ENCODE measurements at places on chromosomes 6 and 20. TPM values are rescaled to one million over a fixed set of nuclear protein-coding genes. Genes with fewer than 3 reads are reported as not detected.

POU3F2 gene
- not detected for polyA plus RNA-seq

DNA sequence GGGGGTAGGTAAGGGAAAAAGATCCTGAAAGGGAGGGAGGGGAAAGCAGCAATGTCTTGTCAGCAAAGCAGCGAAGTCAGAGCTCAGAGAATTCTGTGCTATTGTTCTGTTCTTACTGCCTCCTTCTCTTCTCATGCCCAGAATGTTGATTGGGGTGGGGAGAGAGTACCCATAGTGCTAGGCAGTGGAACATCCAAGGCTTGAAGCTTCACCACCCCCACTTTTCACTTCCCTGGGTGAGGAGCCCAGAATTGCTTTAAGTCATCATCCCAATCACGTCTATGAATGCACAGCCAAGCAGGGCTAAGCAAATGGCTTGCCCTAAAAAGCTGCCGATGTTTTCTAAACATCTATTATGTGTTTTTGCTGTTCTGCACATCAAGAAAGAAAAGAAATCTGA is 16.5 kb downstream of the REPS1 start:
- no peak for DNase-seq

GRCh38 chr20:40738976-40739375 is 49.9 kb upstream of the MAFB start:
- DNase-seq: no peak

PSORS1C1 gene
- polyA plus RNA-seq: 3.3 TPM

GRCh38 chr6:136371959-136372358 is 82.3 kb upstream of the BCLAF1 start:
- DNase-seq: no peak

GRCh38 chr20:21235484-21236445 is 67.4 kb upstream of the XRN2 start:
- DNase-seq: peak; percentile 43

GRCh38 chr20:59071216-59071615 is 28.6 kb upstream of the PRELID3B start:
- no peak for DNase-seq

DNA sequence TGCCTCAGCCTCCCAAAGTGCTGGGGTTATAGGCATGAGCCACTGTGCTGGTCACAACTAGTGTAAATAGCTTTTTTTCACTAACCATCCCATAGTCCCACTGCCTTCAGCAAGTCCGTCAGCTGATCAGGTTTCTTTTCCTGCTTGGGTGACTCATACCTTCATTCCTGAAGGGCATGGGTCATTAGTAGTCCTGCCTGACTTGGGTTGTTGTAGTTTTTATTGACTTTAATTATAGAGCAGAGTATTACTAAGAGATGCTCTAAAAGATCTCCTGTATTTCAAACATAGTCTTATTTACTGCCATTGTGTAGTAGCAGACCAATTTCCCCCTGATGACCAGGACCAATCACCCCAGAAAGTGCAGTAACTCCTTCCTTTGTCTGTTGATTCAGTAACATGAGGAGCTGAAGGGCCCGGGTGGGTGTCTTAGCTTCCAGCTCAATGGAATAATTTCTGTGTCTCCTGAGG is 25.8 kb downstream of the HLA-C start:
- peak; percentile 95 for DNase-seq

DNA sequence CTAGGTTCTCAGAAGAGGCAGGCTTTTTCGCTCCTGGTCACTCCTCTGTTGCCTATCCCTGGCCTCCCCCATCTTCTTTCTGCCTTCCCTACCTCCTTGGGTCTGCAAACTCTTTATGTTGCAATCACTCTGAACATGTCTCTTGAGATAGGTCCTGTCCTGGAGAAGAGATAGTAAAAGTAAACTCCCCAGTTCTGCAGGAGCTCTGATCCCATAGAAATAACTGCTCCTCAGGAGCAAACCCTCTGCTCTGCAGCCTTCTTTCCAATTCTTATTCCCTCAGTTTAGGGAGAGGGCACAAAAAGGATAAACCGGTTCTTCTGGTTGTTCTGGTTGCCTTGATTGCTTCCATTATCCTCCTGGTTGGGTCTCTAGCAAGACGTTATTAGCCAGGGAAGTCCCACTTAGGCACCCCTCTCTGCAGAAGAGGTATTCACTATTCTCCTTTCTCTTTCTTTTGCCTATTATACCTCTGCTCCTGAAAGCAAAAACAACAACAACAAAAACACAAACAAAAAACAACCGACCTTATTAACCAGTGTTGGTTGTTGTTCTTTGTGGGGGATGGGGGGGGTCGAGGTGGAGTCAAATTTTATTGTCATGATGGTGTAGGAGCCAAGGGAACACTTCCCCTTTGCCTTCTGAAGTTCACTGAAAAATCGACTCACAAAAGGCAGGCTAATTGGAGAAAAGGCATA is 973 bp downstream of the TRIM38 start:
- DNase-seq: peak; percentile 64

GRCh38 chr6:148074291-148074690 is 268.3 kb upstream of the SASH1 start:
- no peak for DNase-seq

- DNase-seq: no peak
Observed at GRCh38 chr20:37749218-37749617, 55.4 kb downstream of the CTNNBL1 start.

DNA sequence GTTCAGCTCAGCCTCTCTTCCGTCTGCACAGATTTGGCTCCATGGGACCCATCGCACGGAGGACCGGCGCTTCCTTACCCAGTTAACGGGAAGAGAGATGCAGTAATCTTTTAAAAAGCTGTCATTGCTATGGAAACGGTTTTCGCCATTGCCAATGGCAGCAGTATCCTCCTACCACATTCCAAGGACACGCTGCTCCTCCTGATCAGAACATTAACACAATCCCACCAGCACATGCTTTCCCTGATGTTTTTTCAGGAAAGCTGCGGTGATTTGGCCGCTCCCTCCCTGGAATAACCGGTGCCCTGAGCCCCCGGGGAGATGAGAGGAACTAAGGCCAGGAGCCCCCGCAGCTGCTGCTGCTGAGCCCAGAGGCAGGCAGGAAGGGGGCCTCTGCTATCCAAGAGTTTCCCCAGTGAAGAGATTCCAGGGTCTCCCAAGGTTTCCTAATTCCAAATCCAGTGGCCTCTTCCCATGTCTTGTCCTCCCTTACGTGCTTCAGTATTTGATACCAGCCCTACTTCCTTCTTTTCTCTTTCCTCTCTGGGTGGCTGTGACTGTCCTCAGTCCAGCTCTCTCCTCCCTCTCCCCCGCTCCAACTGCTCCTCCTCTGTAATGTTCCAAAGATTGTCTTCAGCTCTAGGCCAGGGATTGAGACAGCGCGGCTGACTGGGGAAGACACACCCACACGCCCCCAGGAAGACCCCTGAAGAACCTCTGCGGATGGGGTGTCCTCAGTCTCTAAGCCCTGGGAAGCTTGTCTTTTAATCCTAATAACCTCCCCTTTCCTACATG is 2.6 kb downstream of the BNIP5 start:
- DNase-seq: no peak

GRCh38 chr6:108739496-108740330 is 108.5 kb upstream of the ARMC2 start:
- DNase-seq: no peak

- DNase-seq: no peak
Observed at GRCh38 chr6:65776332-65776731, 69.3 kb upstream of the EYS start.

GRCh38 chr6:122677406-122677805 is 67.2 kb downstream of the PKIB start:
- no peak for DNase-seq

GRCh38 chr6:160882791-160883279 is 108.7 kb upstream of the MAP3K4 start:
- DNase-seq: peak; percentile 16

- no peak for DNase-seq
Observed at GRCh38 chr20:31484001-31484400, 8.9 kb downstream of the REM1 start.

CALHM4 gene
- polyA plus RNA-seq: 0.24 TPM

HRH3 gene
- not detected for polyA plus RNA-seq

- no peak for DNase-seq
Observed at GRCh38 chr6:126027601-126028000, 41.3 kb downstream of the TRMT11 start.

DNA sequence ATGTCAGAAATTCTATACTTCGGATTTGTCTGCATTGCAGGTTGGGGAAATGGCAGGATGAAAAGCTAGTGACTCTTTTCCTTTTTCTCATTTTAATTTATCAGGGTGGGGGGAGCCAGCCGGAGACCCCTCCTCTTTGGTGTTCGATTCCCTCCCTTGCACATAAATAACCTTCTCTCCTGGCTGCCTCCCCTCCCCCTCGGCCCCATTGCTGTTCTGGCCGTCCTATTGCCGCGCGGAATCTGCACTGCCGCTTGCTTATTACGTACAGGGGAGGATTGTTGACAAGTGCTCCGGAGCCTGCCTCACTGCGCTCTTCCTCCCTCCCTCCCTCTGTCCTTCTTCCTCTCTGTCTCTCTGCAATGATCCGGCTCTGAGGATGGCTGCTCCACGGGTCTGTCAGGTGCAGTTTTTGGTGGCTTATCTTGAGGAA is 154.7 kb downstream of the JARID2 start:
- no peak for DNase-seq

SLA2 gene
- not detected for polyA plus RNA-seq

DNA sequence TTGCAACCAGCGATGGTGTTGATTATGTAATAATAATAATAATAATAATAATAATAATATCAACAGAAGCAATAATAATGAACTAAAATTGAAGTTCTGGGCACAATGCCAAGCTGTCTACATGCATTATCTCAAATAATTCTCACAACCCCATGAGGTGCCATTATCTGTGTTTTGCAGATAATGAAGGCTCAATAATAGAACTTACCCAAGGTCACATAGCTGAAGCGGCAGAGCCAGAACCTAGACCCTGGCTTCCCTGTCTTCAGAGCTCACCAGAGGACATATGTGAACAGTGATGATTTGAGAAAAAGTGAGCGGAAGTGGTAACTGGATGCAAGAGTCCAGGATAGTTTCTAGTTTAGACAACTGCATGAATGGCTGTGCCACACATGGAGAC is 91.0 kb downstream of the HIVEP1 start:
- no peak for DNase-seq

DNA sequence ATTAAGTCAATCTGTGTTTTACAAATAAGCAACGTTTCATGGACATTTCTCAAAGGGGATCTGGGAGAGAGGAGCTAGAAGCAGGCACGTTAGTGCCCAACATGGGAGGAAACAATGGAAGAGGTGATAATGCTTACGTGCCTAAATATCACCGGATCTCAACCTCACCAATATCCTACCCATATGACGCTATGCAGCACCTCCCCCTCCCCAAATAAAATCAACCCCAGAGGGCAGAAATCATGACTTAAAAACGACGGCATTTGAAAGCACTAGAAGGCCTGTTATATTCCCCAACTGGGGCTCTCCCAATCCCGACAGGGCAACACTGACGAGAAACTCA is 425 bp downstream of the HBS1L start:
- DNase-seq: no peak

- DNase-seq: no peak
Observed at GRCh38 chr6:82038631-82039030, 208.9 kb downstream of the IBTK start.

CYP21A2 gene
- not detected for polyA plus RNA-seq

SPATS1 gene
- not detected for polyA plus RNA-seq

DNA sequence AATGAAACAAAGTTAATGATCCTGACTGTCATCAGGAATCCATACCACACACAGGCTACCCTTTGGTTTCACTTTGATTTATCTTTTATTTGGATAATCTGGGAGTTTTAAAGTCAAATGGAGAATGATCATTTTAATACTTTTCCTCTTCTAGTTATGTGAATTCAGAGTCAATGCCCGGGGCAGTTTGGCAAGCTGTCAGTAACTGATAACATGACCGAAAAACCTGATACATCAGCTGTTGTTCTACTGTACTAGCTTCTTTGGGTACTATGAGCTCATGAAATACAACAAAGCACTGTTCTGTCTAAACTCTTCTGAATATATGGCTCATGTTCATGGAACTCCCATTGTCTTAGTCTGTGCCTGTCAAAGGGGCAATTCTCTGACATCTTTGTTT is 30.2 kb downstream of the KLHL31 start:
- DNase-seq: peak; percentile 65

DNA sequence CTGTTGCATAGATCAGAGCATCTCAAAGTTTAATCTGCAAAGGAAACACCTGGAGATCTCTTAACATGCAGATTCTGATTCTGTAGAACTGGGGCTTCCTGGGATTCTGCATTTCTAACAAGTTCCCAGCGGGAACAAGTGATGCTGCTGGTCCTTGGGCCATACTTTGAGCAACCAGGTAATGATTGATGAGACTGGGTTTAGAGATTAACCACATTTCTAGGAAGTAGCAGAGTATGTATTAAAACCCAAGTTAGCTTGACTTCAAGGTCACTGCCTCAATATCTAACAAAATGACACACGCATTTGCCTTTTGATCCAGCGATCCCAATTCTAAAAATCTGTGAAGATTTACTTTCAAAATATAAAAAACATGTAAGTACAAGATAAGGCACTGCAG is 83.0 kb upstream of the DTNBP1 start:
- no peak for DNase-seq

- no peak for DNase-seq
Observed at GRCh38 chr20:45965169-45966002, 6.6 kb downstream of the ZNF335 start.

DNA sequence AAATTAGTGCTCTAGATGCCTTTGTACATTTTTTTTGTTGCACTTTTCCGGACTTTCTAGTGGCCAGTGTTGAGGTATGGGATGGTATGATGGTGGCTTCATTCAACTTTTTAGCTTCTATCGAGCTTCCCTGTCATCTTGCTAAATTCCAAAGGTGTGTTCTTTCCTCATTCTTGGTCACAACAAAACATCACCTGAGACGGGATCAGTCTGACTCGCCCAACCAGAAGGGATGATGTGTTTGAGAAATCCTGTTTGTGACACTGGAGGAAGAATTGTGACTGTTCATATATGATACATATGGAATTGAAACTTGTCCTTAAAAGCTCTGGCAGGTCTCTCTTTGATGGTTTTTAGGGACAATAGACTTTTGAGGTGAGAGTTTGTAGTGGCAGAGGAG is 33.8 kb downstream of the KCNS1 start:
- peak; percentile 43 for DNase-seq

BMP6 gene
- polyA plus RNA-seq: 4.2 TPM

ENPP5 gene
- 0.71 TPM for polyA plus RNA-seq

- DNase-seq: peak; percentile 91
Observed at GRCh38 chr20:7856756-7857155, 83.5 kb downstream of the HAO1 start.
